ENCODE measurements at places on chromosomes 11 and 22. TPM values are rescaled to one million over a fixed set of nuclear protein-coding genes. Genes with fewer than 3 reads are reported as not detected.
A peak's percentile ranks its signal among the peaks of the same experiment; 100 is the strongest.

GRCh38 chr11:64150481-64151239 lies 15.3 kb downstream of the MACROD1 start:
- no peak for DNase-seq

The LAYN gene
- total RNA-seq, result 2.3 TPM

DNA sequence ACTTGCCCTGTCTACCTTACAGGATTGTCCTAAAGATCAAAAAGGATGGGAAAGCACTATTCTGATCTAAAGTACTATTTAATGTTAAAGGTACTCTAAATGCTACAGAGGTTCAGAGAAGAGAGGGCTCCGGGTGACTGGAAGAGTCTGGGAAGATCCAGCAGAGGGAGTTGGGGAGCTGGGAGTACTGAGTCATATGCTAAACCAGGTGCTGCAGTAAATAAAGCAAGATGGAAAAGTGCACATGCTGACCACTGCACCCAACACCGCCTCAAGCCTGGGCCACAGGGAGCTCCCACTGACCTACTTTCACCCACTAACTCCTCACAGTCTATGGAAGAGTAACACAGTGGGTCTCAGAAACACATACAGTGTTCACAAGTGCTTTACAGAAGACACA lies 49.3 kb downstream of the WT1 start:
- DNase-seq, result peak; percentile 14

DNA sequence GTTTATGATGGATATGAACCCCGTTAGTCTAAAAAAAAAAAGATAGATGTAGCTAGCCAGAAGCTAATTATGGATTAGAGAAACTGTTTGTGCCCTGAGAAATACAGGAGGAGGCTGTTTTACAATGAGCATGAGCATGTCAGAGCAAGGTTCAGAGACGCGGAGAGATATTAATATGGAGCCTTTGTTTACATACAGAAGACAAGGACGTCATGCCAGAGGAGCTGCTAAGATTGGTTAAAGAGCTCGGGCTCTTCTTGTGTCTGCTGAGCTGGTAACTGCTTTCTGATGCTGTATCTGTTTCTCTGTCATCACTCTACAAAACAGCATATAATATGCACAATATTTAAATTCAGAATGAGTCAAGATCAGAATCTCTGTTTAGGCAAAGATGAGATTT lies 24.9 kb upstream of the CCDC89 start:
- no peak for DNase-seq

- DNase-seq, result no peak
These were observed 63.6 kb downstream of the TNRC6B start for GRCh38 chr22:40241200-40241763.

The VSIG10L2 gene
- total RNA-seq, result not detected

GRCh38 chr11:33704240-33705002 lies 3.8 kb upstream of the C11orf91 start:
- DNase-seq, result peak; percentile 52

DNA sequence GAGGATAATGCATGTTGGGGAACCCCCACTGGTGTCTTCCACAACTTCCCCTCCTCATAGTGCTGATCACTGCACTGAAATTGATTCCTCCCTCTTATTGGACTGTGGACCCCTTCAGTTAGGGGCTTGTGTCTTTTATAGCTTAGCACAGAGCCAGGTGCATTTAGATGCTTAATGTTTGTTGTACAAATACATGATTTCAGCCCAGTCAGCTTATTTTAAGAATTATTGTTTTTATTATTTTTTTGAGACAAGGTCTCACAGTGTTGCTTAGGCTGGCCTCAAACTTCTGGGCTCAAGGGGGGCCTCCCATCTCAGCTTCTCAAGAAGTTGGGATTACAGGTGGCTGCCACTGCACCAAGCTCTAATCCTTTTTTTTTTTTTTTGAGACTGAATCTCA lies 8.2 kb downstream of the THY1 start:
- DNase-seq, result no peak

- DNase-seq, result no peak
These were observed 51.7 kb downstream of the NAT10 start for GRCh38 chr11:34157163-34157562.

GRCh38 chr22:37965940-37966664 lies 12.6 kb downstream of the POLR2F start:
- DNase-seq, result no peak

DNA sequence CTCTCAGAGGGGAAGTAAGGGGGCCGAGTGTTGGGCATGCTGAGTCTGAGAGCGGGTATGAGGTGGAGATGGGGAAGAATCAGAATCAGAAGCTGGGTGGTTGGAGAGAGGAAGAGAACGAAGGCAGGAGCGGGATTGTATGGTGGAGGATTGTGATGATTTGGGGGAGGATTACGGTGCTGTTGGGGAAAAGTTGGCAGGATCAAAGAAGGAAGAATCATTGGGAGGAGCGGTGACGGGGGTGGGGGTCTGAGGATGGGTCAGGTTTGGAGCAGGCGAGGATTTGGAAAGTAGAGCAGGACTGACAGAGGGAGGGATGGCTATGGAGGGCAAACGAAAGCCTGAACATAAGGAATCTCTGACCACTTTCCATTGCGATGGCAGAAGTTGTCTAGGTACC lies 22.1 kb downstream of the ZNF195 start:
- no peak for DNase-seq

- peak; percentile 28 for DNase-seq
These were observed 62.7 kb downstream of the TSPAN18 start for GRCh38 chr11:44789496-44789895.

DNA sequence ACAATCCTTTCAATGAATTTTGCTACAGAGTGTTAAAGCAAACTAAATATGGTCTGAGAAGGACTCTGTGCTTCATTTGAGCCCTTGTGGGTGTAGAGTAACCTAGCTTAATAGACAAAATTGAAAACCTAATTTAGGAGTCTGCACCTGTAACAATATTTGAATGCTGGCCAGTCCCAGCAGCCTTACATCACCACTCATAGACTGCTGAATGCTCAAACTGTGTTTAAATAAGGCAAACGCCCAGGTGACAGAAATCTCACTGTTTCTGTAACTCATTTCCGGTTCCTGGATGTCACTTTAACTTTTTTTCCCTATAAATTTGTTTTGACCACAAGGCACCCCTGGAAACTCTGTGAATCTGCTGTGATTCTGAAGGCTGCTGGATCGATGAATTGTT lies 45.5 kb upstream of the GLYATL1B start:
- no peak for DNase-seq

GRCh38 chr11:14244926-14245325 lies 114.1 kb downstream of the RRAS2 start:
- no peak for DNase-seq

The OR56A1 gene
- not detected for total RNA-seq

- no peak for DNase-seq
These were observed 279.8 kb downstream of the MIAT start for GRCh38 chr22:26937213-26937612.

DNA sequence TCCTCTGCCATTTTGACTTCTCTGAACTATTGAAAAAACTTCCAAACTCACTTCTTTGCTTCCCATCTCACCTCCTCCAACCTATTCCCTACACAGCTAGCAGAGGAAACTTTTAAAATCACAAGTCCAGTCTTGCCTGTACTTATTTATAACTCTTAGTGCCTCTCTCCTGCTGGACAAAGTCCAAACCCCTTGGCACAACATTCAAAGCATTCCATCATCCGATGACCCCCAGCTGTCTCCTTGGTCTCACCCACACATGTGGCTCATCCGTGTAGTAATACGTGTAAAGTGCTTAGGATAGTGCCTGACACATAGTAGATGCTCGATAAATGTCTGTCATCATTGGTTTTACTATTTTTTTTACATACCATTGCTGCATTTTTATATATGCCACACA lies 101.4 kb downstream of the PARVA start:
- no peak for DNase-seq

The CHRNA10 gene
- 3.0 TPM for total RNA-seq

DNA sequence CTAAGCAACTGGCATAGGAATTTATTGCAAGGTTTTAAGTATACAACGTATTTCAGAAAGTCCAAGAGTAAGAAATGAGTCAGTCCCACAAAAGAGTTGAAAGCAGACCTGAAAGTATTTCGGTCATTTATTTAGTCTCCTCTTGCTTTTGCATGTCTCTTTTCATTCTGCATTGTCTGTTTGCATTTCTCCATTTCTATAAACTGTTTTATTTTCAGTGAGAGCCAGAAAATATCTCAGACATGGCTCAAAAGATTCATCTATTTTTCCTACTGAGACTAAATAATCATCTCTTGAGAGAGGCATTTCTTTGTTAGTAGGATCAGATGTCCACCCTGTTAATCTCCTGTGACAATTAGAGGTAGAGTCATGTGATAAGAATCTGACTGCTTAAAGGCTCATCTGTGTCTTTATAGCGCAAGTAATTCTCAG lies 219.1 kb upstream of the CCDC179 start:
- DNase-seq, result no peak

GRCh38 chr11:73931039-73931645 lies 19.7 kb upstream of the DNAJB13 start:
- DNase-seq, result peak; percentile 76

The TRIM29 gene
- not detected for total RNA-seq
